Islet precursor cell (in vitro differentiated cells): ENCODE measurements at places on chromosomes 11 and 22.

DNA sequence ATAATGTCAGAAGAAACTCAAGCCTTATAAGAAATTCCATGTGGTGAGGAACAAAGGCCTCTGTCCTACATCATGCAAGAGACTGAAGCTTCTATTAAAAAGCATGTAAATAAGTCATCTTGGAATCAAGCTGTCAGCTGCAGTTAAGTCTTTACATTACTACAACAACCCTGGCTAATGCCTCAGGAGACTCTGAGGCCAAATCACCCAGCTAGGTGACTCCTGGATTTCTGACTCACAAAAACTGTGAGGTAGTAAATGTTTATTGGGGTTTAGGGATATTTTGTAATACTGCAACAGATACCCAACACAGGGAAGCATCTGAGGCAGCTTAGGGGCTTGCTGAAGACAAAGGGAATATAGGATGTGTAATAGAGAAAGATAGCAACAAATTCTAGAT lies 89.6 kb downstream of the C11orf87 start:
- DNase-seq: no peak

DNA sequence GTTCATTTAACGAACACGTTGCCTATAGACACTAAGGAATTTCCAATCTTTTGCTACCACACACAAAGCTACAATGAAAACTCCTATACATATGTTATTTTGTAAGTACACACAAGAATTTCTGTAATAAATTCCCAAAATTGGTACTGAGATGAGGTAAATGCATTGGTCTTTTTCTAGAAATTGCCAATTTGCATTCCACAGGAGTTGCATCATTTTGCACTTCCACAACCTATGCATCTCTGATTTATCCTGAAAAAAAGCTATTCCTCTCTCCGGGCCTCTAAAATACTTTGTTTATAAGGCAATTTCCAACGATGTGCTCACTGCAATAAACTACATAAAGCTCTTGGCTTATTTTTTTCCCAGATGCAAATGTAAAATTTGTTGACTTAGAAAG lies 24.9 kb downstream of the IMMP1L start:
- DNase-seq: no peak

GRCh38 chr11:36510594-36510942 lies 496 bp upstream of the TRAF6 start:
- no peak for DNase-seq

- no peak for DNase-seq
Observed at GRCh38 chr11:19814421-19814820, 101.8 kb downstream of the NAV2 start.

GRCh38 chr22:38736257-38736570 lies 19.6 kb downstream of the SUN2 start:
- no peak for DNase-seq

DNA sequence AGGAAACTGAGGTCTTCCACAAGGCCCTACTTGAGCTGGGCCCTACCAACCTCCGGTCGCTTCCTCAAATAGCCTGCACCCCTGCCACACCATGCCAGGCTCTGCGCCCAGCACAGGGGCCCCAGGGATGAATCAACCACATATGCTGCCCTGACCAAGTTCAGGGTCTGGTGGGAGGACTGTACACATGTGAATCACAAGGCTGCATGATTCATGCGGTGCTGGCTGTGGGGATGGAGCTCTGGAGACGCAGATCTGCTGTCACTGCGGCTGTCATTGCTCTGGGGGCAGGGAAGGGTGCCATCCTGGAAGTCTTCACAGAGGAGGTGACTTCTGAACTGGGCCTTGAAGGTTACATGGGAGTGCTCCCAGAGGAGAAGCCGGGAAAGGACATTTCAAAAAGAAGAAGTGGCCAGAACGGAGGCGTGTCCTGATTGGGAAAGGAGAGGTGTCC lies 21.5 kb downstream of the CYTH4 start:
- DNase-seq: peak; percentile 71

DNA sequence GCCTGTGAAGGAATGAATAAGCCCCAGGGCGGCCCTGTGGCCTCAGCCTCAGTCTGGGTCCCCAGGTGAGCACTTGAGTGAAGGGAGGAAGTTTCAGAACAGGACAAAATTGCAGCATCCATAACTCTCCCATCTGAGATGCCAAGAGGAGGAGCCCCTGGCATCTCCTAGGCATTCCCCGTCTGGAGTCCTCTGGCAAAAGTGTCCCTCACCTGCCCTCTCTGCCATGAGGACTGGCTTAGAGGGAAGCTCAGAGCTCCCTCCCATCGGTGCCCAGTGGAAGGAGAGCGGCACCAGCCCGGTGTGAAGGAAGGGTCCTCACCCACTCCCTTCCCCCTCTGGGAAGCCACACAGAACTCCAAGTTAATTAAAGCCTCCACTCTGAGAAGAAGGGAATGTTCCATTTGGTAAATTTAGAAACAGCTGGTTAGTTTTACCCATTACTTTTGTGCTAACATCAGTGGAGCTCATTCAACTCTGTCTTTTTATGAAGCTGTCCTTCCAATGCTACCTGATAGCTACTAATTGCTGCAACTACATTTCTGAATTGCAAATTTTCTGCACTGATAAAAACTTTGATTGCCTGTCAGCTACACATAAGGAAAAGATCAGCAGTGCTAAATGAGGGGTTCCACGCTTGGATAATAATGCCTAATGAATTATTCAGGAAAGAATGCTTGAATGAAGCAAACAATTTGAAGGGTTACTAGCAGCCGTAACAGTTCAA lies 123.3 kb upstream of the RCN1 start:
- no peak for DNase-seq

DNA sequence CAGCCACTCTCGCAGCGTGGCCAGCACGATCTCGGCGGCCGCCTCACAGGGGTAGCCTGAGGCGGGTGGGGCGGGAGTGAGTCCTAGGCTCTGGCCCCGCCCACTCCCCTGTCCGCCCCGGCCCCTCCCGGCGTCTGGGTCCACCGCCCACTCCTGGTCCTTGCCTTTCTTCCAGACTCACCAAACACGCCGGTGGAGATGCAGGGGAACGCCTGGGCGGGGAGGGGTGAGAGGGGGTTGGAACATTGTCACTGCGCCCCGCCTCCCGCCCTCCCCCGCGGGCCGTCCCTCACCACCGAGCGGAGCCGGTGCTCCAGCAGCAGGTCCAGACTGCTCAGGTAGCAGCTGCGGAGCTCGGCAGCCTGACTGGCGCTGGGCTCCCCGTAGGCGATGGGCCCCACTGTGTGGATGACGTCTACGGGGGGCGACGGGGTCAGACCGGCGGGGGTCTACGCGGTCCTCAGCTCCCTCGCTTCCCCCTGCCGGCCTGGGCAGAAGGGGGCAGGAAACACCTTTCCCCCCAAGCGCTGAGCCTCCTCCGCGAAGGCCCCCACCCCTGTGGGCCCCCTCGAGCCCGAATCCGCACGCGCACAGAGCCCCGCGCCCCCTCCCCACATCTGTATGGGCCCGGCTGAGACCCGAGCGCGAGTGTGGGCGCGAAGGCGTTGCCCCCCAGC lies 13.2 kb downstream of the OTUB1 start:
- DNase-seq: peak; percentile 98

DNA sequence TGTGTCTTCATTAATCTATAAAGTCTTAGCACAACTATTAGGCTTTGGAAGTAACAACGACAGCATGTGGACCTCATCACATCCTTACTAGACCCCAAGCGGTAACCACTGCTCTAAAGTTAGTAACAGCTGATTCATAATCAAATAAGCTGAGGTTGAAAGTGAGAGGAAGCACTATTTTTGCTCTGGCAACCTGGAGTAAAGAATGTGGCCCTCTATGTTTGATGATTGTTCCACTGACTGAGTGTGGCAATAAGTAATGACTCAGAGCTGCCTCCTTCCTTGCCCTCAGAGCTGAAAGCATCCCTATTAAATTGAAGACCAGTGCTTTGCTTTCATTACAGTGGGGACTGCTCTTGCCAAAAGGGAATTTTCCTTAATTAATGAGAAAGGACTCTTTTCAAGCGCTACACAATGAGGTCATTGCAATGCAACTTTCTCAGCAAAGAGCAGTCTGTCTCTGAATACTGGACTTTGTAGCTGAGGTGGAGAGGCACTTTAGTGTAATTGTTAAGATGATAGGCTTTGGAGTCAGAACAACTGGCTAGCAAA lies 906.1 kb upstream of the RAG2 start:
- DNase-seq: peak; percentile 88

DNA sequence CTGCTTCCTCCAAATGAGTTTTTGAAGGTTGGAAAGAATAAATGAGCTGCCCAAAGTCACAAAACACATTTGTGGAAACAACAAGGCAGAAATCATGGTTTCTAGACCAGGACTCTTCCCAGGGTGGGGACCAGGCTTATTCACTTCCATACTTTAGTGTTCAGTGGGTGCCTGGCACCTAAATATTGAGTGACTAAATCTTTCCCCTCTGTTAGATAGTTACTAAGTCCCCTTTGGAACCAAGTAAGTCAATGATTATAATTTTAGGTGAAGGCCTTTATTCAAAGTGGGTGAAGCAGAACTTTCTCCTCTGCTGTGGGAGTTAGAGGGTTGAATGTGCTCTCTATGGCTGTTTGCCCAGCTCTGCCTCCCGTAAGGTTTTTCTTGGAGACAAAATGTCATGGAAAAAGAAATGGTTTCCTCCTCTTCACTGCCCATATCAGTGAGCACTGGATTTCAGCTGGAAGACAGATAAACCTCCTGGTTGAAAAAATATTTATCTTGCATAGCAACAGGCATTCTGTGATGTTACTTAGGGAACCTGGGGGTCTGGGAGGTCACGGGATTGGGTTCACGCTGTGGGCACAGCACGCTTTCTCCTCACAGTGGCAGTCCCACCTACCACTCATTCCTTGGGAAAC lies 117.8 kb downstream of the CCDC81 start:
- no peak for DNase-seq

GRCh38 chr11:86156397-86156955 lies 87.6 kb upstream of the PICALM start:
- no peak for DNase-seq

DNA sequence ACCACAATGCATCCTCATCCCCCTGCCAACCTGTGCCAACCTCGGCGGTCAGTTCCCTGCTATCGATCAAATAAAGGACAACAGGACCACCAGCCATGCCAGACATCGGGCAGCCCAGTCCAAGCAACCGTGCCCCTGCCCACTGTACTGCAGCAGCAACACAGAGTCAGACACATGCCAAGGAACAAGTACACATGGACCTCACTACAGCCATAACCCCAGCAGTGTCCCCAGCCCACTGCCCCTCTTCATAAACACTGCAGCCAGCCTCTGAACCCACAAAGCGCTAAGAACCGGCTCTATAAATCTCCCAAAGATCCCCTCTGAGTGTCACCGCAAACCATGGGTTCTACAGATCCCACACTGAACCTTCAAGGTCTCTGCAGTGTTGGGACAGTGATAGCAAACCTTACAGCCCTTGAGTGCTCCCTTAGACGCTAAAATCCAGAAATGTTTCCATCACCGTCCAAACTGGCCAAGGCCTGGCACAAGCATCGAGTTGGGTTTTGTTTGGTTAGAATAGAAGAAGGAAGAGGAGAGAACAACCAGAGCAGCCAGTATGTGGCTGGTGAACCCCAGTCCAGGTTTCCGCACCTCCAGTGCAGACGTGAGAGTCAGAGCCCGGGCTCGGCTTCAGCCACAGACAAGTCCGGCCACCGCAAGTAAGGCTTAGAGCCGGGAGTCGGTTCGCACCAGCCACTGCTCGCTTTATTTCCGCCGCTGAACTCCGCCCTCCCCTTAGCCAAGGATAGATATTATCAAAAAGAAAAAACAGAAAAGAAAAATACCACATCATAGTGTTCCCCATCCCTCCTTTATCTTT lies 7.9 kb downstream of the PAX6 start:
- DNase-seq: no peak
